Vagina (tissue), 2 donors: ENCODE measurements at places on chromosomes 11 and 22.

DNA sequence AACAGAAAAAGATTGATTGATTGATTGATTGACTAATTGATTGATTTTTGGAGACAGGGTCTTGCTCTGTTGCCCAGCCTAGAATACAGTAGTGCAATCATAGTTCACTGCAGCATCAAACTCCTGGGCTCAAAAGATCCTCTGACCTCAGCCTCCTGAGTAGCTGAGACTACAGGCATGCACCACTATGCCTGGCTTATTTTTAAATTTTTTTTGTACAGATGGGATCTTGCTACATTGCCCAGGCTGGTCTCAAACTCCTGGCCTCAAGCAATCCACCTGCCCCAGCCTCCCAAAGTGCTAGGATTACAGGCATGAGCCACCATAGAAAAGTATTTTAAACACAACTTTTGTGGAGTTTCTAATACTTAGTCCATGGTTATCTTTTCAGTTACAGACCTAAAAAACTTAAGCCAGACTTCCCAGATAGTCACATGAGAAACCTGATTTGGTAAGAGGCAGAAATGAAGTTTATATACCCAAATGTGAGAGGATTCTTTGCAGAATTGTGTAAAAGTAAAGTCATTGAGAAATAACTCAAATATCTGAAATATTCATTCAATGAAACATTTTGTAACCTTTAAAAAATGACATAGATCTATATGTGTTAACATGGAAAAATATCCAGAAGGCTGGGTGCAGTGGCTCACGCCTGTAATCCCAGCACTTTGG, 186.5 kb downstream of the SWAP70 start:
- no peak for DNase-seq

- no peak for DNase-seq
Observed at GRCh38 chr11:2216400-2217064, 44.9 kb upstream of the TH start.

GRCh38 chr22:25659413-25659812, 82.6 kb upstream of the MYO18B start:
- no peak for DNase-seq

- no peak for DNase-seq
Observed at GRCh38 chr11:34318111-34319037, 39.4 kb downstream of the ABTB2 start.

DNA sequence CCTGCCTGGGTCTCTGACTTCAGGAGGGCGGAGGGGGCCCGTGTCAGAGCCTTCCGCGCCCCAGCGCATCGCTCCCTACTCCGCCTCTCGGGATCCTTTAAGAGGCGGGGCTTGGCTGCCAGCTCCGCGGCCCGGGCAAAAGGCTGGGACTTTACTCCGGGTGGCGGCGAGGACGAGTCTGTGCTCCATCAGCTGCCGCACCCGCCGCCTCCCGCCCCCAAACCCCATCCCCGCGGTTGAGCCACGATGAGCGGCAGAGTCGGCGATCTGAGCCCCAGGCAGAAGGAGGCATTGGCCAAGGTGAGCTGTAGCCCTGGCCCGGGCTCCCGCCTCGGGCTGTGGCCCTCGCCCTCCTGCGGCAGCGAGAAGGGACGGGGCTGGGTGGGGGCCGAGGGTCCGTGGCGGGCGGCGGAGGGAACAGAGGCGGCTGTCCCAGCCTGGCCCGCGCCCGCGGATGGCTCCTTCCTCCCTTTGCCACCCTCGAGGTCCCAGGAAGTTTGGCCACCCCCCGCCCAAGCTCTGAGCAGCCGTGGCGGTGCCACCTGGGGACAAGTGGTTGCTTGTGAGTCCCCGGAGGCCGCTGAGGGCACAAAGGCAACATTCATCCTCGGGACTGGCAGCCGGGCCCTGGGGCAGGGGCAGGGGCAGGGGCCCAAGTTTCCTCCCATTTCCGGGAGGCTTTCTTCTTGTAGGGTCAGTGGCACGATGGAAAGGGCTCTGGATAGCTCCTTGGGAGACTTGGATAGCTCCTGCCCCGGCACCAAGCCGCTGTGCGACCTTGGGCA, at the start of gene SEC14L2:
TSS of gene SEC14L2 (plus strand) at position 148 of the 785 bp plus-strand sequence. CDS start at position 247, 99 bp downstream.
- DNase-seq = no peak

DNA sequence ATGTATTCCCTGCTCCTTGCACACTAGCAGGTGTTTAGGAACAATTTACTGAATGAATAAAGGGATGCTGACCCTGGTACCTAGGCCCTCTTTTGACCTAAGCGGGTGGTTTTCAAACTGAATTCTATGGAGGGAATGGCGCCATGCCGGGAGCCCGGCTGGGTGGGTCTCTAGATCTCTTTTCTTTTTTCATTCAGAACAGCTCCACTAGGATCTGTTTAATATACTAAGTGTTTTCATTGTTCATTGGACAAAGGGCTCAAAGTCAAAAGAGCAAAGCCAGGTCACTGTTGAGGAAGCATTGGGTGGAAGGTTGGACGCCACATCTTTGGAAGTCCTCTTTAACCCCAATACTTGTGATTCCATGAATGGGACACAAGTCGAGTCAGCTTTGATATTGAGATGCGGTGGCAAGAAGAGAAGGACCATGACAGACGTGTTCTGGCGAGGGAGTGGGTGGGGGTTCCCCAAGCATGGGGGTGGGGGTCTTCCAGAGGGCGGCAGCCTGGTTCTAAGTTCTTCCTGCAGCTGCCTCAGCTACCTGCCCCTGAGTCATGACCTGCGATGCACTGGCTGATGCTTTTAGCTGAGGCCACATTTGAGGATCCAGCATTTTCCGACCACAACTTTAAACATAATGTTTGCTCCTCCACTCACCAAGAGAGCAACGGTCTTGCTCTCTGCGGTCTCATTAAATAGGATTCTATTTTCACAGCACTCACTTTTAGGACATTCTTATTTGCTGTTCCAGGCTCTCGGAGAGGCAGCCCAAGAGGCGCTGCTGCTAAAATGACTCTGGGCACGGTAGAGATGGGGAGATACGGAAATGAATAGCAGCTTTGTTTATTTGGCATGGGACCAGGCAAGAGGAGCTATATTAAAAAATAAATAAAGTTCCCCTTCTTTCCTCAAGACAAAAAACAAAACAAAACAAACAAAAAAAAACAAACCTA, 100.6 kb downstream of the FBXO7 start:
- no peak for DNase-seq

DNA sequence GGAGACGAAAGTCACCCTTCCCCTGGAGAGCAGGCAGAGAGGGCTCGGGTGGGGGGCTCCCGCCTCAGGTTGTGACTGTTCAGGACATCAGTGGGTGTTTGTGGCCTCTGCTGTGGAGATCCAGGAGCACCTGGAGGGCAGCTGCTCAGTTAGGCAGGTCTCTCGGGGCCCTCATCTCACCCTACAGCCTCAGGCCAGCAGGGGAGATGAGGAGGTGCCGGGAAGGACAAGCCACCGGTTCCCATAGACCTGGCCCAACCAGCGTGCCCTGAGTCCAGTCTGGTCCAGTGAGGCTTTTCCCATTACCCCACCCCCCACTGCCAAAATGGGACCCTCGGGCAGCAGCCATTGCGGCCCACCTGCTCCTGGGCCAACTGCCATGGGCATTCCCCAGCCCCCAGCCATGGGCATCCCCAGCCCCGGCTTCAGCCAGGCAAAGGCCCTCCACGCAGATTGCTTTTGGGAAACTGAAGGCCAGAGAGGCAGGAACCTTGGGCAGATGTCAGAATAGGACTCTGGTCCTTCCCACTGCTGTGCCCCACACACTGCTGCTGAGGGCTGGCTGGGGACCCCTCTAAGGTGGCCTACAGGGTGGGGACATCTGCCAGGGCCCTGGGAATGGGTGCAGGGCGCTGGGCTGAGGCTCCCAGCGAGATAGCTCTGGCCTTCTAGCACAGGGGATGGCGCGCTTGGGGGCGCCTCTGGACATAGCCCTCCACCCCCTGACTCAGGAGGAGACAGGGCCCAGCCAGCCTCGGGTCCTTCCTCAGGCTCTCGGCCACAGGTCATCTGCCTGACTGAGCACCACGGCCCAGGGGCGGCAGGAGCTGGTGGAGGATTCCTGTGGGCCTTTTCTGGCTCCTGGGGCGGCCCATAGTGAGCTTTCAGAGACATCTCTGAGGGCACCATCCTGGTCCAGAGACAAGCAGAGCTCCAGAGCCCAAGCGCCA, 4.8 kb downstream of the PIM3 start:
- no peak for DNase-seq

GRCh38 chr11:88152381-88152780, 22.9 kb downstream of the RAB38 start:
- no peak for DNase-seq

- no peak for DNase-seq
Observed at GRCh38 chr22:43127166-43127908, 15.9 kb downstream of the MCAT start.

DNA sequence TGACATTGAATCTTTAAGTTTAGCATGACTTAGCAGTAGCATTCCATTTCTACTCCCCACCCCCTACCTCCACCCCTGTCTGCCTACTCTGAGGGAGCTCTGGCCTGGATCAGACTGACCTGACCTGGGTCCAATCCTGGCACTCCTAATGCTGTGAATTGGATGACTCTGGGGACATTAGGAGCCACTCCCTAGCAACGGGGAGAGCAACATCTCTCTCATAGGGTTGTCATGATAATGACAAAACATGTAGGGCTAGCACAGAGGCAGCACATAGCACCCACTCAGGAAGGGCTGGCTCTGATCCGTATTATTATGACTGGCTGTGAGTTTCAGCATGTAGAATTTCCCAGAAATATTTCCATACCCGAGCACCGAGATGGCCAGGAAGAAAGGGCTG, 40.5 kb downstream of the CABIN1 start:
- DNase-seq = no peak

DNA sequence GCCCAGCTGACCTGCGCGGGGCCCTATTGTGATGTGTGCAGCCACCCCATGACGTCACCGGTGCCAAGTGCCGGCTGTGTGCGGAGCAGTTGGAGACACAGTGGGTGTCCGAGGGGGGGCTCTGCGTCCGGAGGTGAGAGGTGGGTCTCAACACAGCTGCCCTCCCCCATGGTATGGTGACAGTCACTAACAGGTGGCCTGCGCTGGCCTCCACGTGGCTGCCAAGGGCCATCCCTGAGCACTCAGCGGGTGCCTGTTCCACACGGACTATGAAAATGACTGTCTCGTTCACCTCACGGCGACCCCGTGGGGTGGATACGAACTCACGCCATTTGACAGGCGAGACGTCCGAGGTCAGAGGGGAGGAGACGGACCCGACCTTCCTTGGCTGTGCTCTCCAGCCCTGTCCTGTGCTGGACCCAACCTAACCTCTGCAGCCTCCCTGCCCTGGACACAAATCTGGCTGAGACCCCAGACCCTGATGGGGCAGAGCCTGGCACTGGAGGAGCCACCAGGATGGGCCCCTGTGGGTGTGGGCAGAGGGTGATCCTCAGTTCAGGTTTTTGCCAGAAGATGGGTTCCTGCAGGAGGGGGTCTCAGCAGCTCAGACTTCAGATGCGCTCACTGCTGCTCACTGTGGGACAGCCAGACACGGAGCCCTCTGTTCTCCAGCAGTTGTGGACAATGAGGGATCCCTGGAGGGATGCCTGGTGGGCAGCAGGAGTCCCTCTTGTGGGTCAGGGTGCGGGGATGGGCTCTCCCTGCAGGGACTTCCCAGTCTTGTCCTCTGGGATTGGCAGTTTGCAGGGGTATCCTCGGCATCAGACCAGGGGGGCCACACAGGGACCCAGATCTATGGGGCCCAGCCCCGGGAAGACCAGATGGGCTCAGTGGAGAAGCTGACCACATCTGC, 6.3 kb downstream of the HRAS start:
- no peak for DNase-seq

- DNase-seq = no peak
Observed at GRCh38 chr11:126917531-126918204, 82.9 kb downstream of the KIRREL3 start.
